ENCODE measurements at places on chromosomes 1 and 21.

- DNase-seq: no peak
Observed at GRCh38 chr1:214198571-214198970, 82.4 kb upstream of the SMYD2 start.

- DNase-seq: no peak
Observed at GRCh38 chr1:180585994-180586359, 27.2 kb downstream of the OVAAL start.

DNA sequence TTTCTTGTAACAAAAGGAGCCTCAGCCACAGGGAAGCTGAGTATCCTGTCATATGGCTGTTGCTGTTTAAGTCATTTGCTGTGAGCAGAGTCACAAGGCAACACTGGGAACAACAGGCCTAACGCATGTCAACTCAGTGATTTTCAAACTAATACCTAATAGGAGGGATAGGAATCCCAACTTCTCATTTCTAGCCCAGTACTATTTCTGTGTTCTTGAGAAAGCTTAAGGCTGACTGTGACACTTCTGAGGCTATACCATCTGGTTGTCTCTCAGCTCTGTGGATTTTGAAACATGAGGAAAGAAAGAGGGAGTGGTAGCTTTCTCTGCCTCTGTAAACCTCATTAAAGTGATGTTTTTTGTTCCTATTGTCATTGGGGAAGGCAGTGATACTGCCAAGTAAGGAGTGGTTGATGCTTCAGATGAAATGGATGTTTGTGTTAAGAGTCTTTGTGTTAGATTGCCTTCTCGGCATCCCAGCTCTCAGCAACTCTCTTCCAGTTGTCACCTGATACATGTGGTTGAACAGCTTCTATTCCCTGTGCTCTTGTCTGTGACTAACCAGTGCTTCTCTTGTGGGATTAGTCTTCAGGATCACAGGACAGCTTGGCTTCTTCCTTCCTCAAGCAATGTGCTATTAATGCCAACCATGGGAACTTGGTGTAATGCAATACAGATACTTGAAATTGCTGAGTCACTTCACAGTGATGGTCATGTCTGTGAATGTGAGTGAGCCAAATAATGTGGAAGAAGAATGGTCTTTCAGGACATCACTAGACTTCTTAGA lies 166.8 kb upstream of the IVNS1ABP start:
- DNase-seq: no peak

DNA sequence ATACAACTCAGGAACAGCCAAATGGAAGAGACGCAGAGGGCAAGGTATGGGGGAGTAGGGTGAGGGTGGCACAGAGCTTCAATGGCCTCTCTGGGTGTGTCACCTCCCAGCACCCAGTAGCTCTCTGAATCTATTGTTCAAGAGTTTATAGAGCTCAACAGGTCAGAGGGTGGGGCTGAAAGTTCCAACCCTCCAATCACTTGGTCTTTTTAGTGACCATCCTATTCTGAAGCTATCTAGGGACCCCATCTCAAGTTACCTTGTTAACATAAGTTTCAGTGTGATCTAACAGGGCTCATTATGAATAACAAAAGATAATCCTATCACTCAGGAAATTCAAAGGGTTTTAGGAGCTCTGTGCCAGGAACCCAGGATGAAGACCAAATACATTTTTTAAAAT lies 31.2 kb upstream of the ZNF697 start:
- DNase-seq: no peak

GRCh38 chr1:228530086-228530758 lies 43.0 kb downstream of the RNF187 start:
- DNase-seq: no peak

- no peak for DNase-seq
Observed at GRCh38 chr21:37792046-37792445, 124.2 kb downstream of the KCNJ6 start.

GRCh38 chr1:32701951-32702598 lies 495 bp downstream of the SYNC start:
- no peak for DNase-seq

DNA sequence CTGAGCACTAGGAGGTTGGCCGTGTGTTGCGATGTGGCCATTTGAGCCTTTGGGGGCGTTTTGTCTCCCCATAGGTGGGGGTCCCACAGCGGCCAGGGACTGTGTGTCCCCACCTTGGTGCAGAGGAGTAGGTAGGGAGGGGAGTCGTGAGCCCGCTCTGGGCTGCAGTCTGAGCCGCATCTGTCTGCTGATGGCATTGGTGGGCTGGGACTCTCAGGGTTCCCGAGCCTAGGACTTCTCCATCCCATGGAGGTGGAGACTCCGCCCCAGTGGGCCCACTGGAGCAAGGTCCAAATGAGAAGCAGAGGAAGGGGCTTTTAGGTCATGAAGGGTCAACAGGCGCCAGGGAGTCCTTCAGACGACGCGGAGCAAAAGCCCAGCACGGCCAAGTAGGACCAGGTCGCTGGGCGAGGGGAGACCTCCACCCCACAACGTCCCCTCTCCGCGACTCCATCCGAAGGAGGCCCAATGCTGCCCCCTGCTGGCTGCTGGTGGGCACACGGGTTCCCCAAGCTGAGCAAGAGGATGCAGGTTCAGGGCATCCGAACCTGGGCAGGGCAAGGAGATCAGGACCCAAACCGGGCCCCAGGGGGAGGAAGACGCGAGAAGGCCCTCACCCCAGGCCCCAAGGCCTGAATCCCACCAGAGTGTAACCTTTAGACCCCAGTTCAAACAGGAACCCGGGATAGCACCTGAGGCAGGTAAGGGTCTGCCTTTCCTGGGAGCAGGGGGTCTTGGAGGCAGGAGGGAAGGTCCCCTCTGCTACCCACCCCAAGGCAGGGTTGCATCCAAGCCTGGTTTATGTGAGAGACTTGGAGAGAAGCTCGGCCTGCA lies 14.9 kb downstream of the TTC34 start:
- DNase-seq: peak; percentile 39

DNA sequence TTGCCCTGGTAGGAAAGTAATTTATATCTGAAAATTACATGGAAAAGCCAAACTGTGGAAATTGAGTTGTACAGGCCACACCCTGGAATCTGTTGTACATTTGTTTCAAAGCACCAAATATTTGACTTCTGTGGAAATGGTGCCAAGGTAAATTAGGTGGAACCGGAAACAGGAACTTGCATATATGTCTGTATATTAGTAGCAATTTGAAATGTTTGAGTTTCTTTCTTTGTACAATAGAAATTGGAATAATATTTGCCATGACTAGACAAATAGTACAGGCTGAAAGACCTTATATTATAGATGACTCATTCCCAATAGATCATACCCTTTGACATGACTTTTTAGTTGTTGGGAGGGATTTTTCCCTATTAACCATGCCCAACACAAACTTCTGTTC lies 10.5 kb upstream of the TAF1A start:
- no peak for DNase-seq

Data from T-helper 2 cell treated with Interferon-gamma antibody and Interleukin-4, amounts not matched to agents 5 μg/mL and 100 μg/mL, for 36 hours (primary cell).